ENCODE measurements at places on chromosomes 7 and 10.
A peak's percentile ranks its signal among the peaks of the same experiment; 100 is the strongest.

- DNase-seq, result peak; percentile 77
These were observed at the start of gene DNAAF5 for GRCh38 chr7:726084-726853. Gene DNAAF5 (plus strand): TSS chr7:726699. CDS start chr7:726721, 22 bp downstream.

GRCh38 chr10:112115781-112116385, 67.7 kb downstream of the GPAM start:
- DNase-seq, result peak; percentile 29

DNA sequence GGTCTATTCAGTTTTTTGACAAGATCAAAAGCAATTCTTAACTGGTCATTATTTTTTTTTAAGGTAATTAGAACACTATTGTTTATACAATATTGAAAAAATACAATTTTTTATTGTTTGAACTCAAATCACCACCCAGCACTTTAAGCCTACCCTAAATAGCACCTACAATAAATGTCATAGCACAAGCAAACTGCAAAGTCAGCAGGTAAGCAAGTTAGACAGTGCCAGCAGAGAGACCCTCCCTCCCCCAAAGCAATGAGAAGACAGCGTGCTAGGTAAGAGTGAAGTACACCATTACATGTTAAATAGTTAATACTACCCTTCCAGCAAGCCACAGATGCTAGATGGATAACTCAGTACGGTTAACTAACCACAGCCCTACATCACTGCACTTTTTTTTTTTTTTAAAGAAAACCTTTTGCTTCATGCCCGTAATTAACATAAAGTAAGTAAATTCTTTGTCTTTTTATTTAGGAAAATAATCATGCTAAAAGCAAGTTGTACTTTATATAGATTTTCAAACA, 120.0 kb downstream of the UBE2H start:
- DNase-seq, result no peak

GRCh38 chr10:88707429-88708155, 1.5 kb downstream of the LIPK start:
- peak; percentile 67 for DNase-seq

DNA sequence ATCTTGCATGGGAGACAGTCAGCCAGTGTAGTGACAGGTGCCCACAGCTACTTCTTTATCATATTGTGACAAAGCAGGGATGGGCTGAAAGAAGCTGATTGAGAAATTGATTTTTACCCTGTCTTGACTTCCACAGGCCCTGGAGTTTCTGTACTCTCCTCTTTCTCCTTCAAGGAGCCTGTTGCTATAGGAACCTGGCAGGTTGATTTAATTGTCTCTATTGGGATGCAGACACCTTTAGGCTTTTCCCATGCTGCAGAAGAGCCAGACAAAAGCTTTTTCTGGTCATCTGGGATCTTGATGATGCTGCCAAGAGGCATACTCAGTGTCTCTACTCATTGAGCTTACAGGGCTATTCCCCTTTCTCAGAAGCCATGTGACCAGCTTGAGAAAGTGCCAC, 754.8 kb downstream of the KCNMA1 start:
- DNase-seq, result no peak

DNA sequence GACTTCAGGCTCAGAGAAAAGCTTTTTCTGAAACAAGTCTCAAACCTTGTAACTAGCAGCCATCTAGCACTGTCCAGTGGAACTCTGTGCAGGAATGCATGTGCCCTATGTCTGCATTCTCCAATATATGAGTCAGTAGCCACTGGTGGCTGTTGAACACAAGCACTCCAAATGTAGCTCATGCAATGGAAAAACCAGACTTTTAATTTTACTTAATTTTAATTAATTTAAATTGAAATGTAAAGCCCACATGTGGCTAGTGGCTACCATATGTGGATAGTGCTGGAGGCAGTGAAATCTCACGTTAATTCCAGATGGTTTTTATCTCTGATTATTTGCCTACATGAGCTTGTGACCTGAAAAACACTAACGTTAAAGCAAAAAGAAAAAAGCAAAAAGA, 225.1 kb downstream of the GATA3 start:
- DNase-seq, result peak; percentile 11

- DNase-seq, result no peak
These were observed 486.3 kb downstream of the POM121L12 start for GRCh38 chr7:53521638-53522184.

GRCh38 chr7:22355620-22356009, 1.3 kb downstream of the RAPGEF5 start:
- DNase-seq, result no peak

DNA sequence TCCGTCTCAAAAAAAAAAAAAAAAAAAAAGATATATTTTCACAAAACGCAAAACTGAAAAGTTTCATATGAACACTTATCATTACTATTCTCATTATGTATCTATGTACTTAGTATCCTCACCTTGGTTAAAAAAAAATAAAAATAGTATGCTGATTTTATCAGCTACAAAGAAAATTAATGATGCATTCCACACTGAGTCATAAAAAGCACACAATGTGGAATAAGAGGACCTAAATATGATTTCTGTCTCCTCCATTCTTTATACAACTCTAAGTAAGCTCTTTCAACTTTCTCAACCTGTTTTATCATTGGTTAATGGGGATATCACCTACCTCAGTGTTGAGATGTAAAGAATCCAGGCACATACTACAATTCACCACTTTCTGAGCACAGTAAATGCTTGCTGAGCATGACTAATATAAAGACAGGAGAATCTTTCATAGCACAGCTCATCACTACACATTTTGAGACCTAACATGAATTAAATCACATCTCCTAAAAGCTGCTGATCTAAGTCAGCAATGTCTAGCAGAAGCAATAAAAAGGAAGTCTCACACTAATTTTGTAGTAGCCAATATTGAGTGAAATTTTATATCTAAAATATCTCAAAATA, 2.7 kb downstream of the SNX13 start:
- no peak for DNase-seq

DNA sequence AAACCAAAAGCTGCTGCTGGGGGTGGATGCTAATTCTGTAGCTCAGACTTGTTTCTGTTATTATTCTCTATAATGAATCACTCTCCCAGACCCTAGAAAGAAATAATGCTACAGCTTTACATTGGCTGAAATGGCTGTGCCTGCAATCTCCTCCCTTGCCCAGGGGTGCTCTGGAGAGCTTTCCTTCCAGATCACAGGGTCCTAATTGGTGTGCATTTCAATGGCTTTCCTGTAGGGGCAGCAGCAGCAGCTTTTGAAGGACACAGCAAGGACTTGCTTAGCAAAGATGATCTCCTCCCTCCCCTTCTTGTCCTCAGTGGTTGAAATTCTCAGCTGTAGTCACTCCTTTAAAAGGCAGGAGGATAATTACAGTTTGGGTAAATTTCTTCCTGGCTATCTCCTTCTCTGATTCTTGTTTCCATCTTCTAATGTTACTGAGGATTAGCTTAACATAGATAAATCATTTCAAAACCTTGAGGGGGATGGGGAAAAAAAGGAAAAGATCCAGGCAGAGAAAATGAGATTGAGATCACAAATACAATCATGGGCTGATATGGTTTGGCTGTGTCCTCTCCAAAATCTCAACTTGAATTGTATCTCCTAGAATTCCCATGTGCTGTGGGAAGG, 120.2 kb upstream of the CTTNBP2 start:
- DNase-seq, result peak; percentile 14

- DNase-seq, result peak; percentile 75
These were observed 81.0 kb downstream of the CPED1 start for GRCh38 chr7:121069346-121070100.

DNA sequence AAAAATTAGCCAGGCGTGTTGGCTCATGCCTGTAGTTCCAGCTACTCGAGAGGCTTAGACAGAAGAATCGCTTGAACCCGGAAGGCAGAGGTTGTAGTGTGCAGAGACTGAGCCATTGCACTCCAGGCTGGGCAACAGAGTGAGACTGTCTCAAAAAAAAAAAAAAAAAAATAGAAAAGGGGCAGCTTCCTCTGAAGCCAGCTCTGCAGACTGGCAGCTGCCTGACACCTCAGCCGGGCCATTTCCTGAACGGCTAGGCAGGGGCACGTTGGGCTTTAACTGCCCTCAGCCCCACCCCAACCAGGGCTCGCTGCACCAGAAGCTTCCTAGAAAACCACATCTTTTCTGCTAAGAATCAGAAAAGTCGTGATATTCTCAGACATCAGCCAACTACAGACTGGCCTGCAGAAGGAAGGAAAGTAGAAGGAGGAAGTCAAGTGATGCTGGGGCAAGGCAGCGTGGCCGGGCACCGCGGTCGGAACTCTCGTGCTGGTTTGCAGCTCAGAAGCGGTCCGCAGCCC, 38.0 kb downstream of the PRKAG2 start:
- no peak for DNase-seq

- DNase-seq, result no peak
These were observed 138.1 kb upstream of the CHST15 start for GRCh38 chr10:124231168-124232155.

GRCh38 chr7:86773309-86773708, 129.6 kb downstream of the GRM3 start:
- no peak for DNase-seq

DNA sequence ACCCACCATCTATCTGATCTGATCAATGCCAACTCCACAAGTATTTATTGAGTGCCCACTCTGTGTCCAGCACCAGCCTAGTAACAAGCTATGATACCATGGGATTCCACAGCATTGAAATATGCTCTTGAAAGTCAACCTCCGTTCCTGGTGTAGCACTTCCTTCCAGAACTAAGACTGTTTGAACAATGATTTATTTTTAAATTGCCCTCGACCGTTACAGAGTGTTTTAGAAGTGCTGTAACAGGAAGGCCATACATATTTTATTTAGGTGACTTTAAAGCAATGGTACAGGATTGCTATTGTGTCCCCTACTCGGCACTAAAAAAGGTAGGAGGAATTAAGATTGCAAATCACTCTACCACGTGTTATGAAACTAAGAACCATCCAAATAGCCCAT, 225.6 kb downstream of the TEX36 start:
- DNase-seq, result no peak

- no peak for DNase-seq
These were observed 22.4 kb downstream of the MTURN start for GRCh38 chr7:30157204-30157603.

- DNase-seq, result peak; percentile 66
These were observed 31.6 kb upstream of the TMEM254 start for GRCh38 chr10:80046629-80047441.

- no peak for DNase-seq
These were observed 201.0 kb downstream of the FRMD4A start for GRCh38 chr10:14129770-14130169.

DNA sequence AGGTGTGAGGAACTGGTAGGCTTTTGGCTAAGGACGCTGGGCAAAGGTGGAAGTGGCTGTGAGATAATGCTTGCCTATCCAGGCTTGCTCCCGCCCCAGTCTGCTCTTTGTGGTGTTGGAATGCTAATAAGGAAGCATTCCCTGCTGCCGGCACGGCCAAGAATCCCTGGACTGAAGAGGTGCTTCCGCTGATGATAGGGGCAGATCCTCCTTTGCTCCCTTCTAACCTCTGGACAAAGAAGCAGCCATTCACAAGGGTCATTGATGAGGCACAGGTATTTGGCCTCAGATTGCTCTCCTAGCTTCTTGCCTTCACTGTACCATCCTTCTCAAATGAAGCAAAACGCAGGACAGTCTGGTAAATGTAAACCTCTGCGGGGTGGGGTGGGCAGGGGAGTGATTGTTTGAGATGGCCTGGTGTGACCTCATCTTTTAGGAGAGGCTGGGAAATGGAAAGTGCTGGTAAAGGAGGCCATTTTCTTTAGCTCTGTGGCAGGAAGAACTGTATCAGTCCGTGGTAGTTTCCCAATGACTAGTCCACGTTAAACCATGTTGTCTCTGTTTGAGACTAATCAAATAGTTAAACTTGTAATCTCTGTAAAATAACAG, 1.7 kb downstream of the PGAM1 start:
- DNase-seq, result peak; percentile 31

GRCh38 chr7:55449992-55450535, 84.9 kb downstream of the LANCL2 start:
- no peak for DNase-seq

- peak; percentile 46 for DNase-seq
These were observed 148.2 kb downstream of the CHN2 start for GRCh38 chr7:29342761-29343160.

DNA sequence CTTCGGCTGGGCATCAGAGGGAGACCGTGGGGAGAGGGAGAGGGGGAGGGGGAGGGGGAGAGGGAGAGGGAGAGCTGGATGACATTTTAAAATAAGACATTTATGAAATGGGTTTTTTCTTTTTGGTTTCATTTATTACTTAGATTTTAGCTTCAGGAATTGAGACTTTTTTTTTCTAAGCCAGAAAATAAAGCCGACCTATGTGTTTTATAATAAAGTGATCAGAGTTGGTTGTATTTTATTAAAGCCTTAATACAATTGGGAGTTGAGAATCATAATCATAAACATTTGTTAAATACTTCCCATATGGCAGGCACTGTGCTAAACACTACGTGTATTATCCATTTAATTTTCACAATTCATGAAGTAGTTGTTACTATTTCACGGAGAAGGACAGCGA, 70.2 kb downstream of the INPP5F start:
- DNase-seq, result no peak

DNA sequence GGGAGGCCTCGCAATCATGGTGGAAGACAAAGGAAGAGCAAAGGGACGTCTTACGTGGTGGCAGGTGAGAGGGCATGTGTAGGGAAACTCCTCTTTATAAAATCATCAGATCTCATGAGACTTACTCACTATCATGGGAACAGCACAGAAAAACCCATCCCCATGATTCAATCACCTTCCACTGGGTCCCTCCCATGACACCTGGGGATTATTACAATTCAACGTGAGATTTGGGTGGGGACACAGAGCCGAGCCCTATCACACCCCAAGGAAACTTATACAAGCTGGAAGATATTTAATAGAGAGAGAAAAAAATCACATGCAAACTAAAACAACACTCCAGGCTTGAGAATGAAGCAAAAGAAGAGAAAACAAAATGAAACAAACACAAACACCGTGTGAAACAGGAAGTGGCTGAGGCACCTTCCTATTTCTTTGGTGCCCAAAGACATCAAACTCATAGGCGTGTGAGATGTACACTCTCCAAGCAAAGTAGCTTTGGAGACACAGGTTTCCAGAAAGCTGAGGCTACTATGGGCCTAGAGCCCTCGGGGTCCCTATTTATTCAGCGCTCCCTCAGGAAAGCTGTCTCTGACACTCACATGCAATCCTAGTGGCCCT, 97.2 kb downstream of the PRKCQ start:
- no peak for DNase-seq

DNA sequence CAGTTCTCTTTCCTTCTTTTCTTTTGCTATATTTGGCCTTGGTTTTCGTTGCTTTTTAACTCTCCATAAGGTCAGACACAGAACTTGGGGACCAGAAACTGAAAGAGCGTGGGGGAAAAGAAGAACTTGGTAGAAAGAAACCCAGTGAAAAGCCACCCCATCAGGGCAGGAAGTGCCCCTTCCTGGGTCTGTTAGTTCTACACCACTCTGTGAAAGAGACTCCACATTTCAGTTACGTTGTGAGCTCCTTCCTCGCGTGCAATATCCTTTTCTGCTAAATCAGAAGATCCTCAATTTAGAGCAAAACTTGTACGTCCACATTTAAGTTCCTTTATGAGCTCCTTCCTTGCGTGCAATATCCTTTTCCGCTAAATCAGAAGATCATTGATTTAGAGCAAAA, 220.6 kb upstream of the FOXK1 start:
- DNase-seq, result no peak

DNA sequence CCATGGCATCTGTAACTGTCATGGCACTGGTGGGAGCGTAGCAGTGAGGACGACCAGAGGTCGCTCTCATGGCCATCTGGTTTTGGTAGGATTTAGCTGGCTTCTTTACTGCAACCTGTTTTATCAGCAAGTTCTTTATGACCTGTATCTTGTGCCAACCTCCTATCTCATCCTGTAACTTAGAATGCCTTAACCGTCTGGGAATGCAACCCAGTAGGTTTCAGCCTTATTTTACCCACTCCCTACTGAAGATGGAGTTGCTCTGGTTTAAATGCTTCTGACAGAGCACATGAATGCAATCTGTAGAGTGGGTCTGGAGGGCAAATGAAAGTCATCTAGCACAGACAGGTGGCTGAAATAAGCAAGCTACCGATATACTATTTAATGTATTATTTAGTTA, 55.3 kb upstream of the OPN4 start:
- no peak for DNase-seq
